Uterus (tissue), 4 donors: ENCODE measurements at places on chromosomes 6 and 20.

DNA sequence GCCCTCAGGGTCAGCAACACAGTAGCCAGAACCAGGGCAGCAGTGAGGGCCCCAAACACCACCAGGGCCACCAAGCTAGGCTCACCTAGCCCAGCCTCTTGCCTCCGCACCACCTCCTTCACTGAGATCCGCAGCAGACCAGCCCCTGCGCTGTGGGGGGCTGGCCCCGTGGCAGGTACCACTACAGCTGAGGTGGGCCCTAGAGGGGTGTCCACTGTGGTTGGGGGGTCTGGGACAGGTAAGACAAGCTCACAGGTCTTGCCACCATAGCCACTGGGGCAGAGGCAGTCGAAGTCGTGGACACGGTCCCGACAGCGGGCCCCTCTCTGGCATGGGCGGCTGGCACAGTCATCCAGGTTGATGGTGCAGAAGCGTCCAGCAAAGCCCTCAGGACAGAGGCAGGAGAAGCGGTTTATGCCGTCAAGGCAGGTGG lies 4.6 kb downstream of the DLK2 start:
- no peak for DNase-seq
- H3K27ac ChIP-seq = no peak overlapping the region
- H3K27me3 ChIP-seq = no peaks in the 10 kb centered on the region
- no peaks in the 10 kb centered on the region for H3K36me3 ChIP-seq

DNA sequence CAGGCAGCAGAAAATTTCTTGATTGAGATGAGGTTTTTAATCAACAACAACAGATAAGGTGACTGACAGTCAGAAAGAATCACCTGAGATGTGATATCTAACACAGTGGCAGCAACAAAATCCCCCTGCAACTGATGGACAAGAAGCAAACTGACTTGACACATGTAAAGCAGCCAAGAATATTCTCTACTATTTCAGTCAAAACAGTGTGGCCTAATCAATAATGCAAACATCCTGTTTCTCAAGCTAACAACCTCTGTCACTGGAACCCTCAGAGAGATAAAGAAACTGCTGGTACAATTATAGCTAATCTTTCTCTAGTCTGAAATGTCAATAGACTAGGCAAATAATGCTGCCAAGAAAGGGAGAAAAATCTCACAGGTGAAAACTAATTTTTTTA lies 4.6 kb upstream of the CGA start:
- no peak overlapping the region for H3K27ac ChIP-seq
- no peaks in the 10 kb centered on the region for H3K4me1 ChIP-seq
- no peaks in the 10 kb centered on the region for H3K36me3 ChIP-seq

- H3K27me3 ChIP-seq = no peaks in the 10 kb centered on the region
- no peak for DNase-seq
- H3K4me3 ChIP-seq = peak overlapping the region; percentile 38
- H3K27ac ChIP-seq = peak overlapping the region; percentile 94
These were observed 231 bp upstream of the PHACTR2 start for GRCh38 chr6:143677577-143677890.

GRCh38 chr6:9192405-9192909 lies 757.1 kb upstream of the SLC35B3 start:
- no peaks in the 10 kb centered on the region for H3K27me3 ChIP-seq
- no peak overlapping the region for H3K4me3 ChIP-seq
- H3K4me1 ChIP-seq = no peaks in the 10 kb centered on the region
- DNase-seq = no peak
- H3K27ac ChIP-seq = no peak overlapping the region

- DNase-seq = peak; percentile 26
- no peak overlapping the region for H3K27ac ChIP-seq
- H3K4me1 ChIP-seq = no peaks in the 10 kb centered on the region
- H3K4me3 ChIP-seq = no peak overlapping the region
- H3K36me3 ChIP-seq = no peaks in the 10 kb centered on the region
- H3K27me3 ChIP-seq = no peaks in the 10 kb centered on the region
These were observed 197.4 kb downstream of the JARID2 start for GRCh38 chr6:15443119-15443830.
